ENCODE measurements at places on chromosomes 7 and 10. TPM values are rescaled to one million over a fixed set of nuclear protein-coding genes. Genes with fewer than 3 reads are reported as not detected.

KEL gene
- total RNA-seq = 0.15 TPM

MRC1 gene
- total RNA-seq = 82.5 TPM

ASB4 gene
- total RNA-seq = 0.71 TPM

MPP7 gene
- 9.7 TPM for total RNA-seq

MRLN gene
- not detected for total RNA-seq

BTBD16 gene
- not detected for total RNA-seq

ZNF485 gene
- 2.0 TPM for total RNA-seq

HMX2 gene
- total RNA-seq = not detected
